ENCODE measurements at places on chromosomes 3 and 15. TPM values are rescaled to one million over a fixed set of nuclear protein-coding genes. Genes with fewer than 3 reads are reported as not detected.

SLC28A2 gene
- not detected for polyA plus RNA-seq

NDUFB4 gene
- polyA plus RNA-seq = 137 TPM

ARF4 gene
- polyA plus RNA-seq = 810 TPM

FAM107A gene
- 0.05 TPM for polyA plus RNA-seq

TGM5 gene
- not detected for polyA plus RNA-seq

GP9 gene
- not detected for polyA plus RNA-seq

KLHL40 gene
- polyA plus RNA-seq = not detected

RAB43 gene
- 16.1 TPM for polyA plus RNA-seq

PRR20G gene
- not detected for polyA plus RNA-seq

CHRNA3 gene
- polyA plus RNA-seq = not detected

IL20RB gene
- 4.0 TPM for polyA plus RNA-seq

RNF7 gene
- 74.4 TPM for polyA plus RNA-seq

RAD54L2 gene
- polyA plus RNA-seq = 5.9 TPM

GP5 gene
- polyA plus RNA-seq = 0.02 TPM

BOC gene
- polyA plus RNA-seq = 17.7 TPM

DNA sequence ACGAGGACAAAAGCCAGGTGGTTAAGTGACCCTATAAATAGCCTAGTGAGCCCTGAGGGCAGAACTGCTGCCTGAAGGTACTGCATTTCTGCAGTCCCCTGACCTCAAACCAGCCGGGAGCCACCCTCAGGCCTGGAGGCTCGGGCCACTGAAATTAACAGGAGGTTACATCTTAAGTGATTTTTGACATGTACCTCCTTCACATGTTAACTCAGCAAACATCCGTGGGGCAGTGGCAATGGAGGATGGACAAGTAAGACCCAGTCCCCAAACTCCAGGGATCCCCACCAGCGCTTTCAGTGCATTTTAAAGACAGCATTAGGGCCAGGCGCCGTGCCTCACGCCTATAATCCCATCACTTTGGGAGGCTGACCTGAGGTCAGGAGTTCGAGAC, 26.2 kb downstream of the PSTPIP1 start:
- DNase-seq = no peak

GRCh38 chr15:20356911-20357480, 184.6 kb downstream of the GOLGA6L6 start:
- DNase-seq = no peak

DNA sequence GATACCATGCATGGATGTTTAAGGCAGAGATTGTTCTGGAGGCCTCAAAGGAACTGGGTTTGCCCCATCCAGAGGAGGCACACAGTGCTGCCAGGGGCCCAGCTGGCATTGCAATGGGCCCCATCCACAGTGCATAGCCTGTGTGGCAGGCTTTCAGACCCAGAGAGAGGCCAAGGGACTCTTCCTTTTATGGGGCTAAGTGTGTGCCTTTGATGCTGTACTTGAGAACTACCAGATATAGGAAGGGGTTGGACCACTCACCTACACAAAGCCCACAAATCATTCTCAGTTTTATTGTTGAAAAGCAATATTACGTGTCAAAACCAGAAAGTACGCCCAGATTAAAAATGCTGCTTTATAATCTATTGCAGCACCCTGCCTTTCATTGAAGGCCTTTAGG, 134.9 kb downstream of the EPHB1 start:
- DNase-seq = no peak

GRCh38 chr3:12267376-12268030, 21.4 kb upstream of the PPARG start:
- no peak for DNase-seq

DNA sequence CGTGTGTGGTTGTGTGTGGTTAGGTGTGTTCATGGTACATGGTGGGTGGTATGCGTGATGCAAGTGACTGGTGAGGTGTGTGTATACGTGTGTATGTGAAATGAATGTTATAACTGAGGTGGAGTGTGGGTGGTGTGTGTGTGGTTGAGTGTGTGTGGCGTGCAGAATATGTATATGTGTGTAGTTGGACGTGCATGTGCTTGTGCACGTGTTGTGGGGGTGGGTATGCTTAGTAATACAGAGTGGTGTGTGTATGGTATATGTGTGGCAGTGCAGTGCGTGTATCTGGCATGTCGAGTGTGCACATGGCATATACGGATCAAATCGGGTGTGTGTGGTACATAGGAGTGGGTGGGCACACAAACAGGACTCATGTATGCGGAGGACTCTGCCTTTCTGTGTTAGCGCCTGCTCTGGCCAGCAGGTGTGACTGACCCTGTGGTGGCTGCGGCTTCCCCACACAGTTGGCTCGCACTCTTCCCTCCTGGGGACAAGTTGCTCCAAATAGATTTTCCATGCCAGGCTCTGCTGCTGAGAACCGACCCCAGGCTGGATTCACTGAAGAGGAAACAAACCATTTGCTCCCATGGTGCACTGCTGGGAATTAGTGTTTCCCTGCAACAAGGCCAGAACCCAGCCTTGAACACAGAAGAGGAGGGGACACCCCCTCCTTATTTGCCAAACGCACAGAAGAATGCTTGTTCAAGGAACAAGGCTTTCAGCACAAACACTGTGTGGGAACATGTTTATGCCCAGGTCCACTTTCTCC, 1.2 kb upstream of the C3orf70 start:
- DNase-seq = no peak

- peak; percentile 82 for DNase-seq
These were observed 139.0 kb upstream of the NECTIN3 start for GRCh38 chr3:110932567-110932966.

DNA sequence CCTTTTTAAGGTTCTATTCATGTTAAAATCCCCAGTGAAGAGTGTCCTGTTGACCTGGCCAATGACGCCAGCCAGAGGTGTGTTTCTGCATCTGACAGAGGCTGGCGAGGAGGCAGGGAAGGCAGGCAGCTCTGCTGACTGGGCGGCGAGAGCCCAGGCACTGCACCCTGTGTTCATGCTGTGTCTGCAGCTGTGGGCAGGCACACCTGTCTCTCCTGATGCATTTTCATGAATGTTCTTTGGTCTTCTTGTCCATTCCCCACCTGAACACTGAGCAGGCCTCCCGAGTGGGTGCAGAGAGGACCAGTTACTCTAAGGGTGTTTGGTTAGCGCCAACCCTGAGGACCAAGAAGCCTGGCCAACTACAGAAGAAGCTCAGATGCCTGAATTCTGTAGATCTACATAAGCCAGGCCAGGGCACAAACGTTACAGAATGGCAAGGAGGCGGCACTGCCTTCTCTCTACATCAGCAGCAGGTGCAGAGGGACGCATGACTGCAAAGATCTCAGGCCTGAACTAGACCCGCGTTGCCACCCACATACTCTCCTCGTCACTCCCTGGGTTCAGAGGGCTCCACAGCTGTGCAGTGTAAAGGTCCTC, 233.7 kb downstream of the OCA2 start:
- DNase-seq = no peak

DNA sequence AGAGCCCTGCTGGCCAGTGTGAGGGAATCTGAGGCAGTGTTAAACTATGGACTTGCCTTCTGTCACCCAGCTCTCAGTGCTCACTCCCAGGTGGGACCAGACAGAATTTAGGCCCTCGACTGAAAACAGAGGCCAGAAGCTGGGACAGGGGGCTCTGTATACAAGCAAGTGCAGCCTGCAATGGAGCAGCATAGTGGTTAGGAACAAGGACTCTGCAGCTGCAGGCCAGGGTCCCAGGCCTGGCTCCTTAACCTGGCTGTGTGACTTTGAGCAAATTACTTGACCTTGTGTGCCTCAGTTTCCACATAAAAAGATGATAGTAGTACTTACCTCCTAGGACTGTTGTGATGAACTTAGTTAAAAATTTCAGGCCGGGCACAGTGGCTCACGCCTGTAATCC, 39.8 kb downstream of the CMTM7 start:
- DNase-seq = no peak

- DNase-seq = no peak
These were observed 76.2 kb downstream of the IMPG2 start for GRCh38 chr3:101244212-101244575.

DNA sequence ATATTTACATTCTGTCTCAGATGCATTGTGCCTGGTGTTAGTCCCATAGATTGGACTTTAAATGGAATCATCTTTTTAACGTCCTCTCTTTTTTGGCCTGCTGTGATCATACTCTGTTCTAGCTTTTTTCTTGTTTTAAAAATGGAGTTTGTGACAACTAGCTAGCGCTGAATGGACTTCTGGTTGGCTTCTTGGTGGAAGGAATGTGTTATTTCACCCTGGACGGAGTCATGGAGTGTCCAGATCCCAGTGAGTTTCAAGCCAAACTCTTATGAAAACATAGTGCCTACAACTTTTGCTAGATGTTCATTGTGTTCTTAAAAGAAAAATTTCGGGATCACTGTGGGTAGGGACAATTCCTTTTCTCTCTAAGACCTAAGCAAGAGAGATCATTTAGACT, 192.6 kb downstream of the TCF12 start:
- no peak for DNase-seq

DNA sequence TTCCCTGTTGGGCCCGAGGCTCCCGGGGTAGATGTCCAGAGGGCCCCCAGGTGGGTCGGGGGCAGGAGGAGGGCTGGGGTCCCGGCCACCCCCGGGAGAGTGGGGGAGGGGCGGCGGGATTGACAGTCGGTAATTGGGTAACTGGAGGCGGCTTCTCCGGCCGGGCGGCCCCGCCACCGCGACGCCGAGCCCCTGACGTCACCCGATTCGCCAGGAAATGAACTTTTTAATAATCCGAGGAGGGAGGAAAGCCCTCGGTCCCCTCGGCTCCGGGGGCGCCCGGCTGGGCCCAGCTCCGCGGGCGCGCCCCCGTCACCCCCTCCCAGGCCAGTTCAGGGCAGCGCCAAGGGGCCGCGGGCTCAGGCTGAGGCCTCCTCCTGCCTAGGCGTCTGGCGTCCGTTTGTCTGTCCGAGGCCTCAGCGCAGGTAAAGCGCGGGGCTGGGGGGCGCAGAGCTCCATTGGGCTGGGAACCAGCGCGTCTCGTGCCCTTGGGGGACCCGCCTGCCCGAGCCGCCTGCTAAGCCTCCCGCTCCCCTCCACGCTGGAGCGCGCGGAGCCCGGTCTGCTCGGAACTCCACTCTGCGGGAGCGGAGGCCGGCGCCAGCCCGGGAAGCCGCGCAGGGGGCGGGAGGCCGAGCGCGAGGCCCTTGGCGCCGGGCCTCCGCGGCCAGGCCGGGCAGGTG, 3.9 kb downstream of the GATA2 start:
- no peak for DNase-seq

- no peak for DNase-seq
These were observed 528.7 kb downstream of the SOX2 start for GRCh38 chr3:182240474-182240873.

DNA sequence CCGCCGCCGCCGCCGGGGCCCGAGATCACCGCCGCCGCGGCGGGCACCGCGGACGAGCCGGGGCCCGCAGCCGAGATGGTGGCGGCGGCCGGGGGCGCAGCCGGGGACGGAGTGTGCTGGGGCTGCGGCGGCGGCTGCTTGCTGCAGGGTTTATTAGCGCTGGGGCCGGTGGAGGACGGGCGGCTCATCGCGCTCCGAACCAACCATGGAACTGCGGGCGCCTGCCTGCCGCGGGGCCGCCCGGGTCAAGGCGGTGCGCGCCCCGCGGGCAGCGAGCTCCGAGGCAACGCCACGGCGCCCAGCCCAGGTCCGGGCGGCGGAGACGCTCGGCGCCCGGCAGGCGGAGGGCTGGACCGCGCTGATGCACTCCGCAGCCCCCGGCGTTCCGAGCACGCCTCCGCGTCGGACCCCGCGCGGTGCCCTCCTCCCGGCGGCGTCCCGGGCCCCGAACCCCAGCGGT, 277 bp downstream of the SIAH2 start:
- no peak for DNase-seq

DNA sequence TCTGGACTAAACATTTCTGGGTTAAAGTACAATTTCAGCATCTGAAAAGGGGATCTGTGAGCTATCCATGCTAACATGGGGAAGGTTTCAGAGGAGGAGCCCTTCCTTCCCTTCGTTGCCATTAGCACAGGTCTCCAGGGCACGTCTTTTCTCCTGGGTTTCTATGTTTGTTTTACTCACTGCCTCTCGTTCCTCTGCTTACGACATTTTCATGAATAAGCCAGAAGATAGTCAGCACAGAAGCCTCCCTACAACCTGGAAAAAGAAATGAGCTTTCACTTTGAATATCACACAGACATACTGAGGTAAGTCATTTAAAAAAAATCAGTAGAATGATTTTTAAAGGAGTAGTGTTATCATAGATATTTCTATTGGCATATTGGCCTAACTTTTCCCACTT, 117.2 kb upstream of the KCNMB2 start:
- DNase-seq = no peak

DNA sequence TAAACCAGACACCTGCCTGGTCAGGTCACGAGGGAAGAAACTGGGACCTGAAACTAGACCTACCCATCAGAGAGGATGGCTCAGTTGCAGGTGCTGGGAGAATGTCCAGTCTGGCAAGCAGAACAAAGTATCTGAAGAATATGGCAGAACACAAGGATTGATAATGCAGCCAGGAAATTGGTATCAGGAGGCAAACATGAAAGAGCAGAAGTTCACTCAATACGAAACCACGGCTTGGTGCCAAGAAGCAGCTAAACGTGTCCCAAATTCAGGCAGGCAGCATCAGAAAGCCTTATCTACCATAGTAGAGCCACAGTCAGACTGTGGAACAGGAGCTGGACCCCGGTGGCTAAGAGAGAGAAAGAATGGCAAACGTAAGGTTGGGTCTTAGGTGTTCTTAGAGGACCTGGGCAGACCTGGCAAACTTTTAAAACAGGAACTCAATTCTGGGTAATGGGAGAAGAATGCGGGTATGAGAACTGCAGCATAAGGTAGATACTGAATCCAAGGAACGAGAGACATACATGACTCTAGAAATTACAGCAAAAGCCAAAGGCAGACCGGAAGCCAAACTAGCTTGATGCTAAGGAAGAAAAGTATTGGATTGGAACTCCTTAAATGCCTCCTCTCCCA, 169.0 kb upstream of the NECTIN3 start:
- DNase-seq = no peak

DNA sequence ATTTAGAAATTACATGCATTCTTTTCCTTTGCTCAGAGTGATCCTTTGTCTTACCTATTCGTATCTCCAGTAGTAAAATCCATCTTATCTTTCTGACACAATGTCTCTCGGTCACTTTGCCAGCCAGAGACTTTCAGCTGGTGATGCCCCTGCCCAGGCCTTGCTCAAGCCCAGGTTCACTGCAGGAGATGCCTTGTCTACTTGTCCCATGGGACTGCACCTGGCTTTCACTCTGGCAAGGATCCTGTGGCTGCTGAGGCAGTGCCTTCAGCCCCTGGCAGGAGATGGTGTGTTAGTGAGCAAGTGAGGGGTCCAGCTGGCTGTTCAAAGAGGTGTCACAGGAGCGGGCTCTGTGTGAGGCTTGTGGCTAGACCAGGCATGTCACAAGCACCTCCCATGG, 1268.9 kb downstream of the OTOL1 start:
- no peak for DNase-seq

DNA sequence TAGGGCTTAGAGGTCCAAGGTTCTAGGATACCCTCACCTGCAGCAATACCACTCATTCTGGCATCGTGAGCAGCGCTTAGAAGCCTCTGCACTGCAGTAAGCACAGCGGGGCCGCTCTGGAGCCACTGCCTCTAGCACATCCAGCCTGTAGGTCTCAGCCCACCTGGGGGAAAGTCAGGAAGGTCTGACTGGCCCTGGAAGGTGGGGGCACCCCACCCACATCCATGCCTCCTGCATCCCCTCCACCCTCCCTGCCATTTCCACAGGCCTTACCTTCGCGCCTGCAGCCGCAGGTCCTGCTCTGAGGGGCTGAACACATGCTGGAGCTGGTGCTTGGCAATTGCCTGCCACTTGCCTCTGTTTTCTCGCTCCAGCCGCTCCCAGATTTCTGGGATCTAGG, 901 bp upstream of the RASSF1 start:
- no peak for DNase-seq

All from BJ (cell line).